A673 (cell line): ENCODE measurements at places on chromosomes 3 and 15.
A peak's percentile ranks its signal among the peaks of the same experiment; 100 is the strongest.

GRCh38 chr3:111882799-111883198, 23.7 kb downstream of the PHLDB2 start:
- DNase-seq: no peak

DNA sequence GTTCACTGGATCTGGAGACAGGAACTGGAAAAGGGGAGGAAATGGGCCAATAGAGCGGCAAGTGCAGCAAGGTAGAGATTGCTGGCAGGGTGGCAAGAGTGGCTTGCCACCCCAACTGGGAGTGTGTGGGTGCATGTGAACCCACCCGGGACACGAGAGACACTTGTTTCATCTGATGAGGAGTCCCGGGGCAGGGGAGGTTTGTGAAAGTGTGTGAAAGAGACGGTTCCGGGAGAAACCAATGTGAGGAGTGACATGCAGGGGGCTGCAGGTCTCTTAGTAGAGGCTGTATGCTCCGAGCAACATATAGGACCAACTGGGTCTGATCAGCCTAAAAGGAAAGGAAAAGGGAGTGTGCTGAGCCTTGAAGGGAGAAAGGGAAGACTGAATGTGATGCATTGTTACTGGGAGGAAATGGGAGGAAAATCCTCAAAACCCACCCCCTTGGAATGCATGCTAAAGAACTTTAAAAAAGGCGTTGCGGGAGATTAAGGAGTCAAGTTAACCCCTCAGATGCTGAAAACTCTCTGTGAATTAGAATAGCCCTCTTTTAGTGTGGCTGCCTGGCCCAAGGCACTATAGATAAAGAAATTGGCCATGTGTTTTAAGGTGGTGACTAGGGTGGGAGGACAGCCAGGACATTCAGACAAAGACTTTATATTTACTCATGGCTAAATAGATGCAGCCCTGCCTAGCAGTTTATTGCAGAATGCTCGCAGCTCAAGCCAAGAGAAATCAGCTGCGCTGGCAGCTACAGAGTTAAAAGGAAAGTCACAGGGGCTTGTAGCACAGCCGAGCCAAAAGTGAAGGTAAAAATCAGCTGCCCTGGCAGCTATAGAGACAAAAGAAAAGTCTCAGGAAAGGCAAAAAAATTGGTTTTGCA, 9.1 kb upstream of the SLC9C1 start:
- DNase-seq: peak; percentile 52

- no peak for DNase-seq
Measured at GRCh38 chr15:58842713-58843396, 71.8 kb downstream of the MINDY2 start.

DNA sequence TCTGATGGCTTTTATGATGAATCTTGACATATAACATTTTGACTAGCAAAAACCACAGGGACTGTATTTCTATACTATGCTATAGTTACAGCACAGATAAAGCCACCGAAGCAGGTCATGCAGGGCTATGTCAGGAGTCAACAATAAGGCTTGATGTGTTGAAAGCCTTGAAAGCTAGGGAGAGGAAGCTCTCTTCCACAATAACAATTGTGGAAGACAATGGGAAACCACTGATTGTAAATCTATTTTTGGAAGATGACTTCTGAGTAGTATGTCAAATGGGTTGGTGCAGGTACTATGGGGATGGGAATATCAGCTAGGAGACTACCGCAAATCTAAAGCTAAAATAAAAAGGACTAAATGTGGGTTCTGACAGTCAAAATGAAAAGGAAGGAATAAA, 4.0 kb upstream of the AQR start:
- DNase-seq: no peak

DNA sequence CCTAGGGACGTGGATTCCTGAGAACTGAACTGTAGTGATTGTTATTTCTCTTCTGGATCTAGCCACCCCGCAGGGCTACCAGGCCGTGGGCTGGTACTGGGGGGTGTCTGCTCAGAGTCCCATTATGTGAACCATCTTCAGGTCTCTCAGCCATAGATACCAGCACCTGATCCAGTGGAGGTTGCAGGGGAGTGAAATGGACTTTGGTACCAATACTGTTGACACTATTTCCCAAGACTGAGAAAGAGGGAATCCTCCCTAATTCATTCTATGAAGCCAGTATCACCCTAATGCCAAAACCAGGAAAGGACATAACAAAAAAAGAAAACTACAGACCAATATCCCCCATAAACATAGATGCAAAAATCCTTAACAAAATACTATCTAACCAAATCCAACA, 237.0 kb upstream of the AGTR1 start:
- no peak for DNase-seq

DNA sequence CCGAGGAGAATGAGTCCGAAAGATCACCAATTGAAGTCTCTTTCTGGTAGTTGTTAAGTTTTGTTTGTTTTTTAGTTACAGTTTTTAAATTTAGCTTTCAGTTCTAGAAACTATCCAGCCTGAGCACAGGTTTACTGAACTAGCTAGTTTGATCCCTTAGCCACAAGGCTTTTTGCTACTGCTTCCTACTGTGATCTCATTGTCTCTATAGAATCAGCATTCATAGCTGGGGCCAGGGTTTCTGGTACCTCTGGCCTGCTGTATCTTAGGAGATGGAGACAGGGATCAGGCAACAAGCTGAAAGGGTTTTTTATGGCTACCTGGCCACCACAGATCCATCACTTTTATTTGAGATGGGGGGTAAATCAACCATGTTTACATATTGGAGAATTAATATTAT, 37.0 kb downstream of the GOLM2 start:
- DNase-seq: no peak

DNA sequence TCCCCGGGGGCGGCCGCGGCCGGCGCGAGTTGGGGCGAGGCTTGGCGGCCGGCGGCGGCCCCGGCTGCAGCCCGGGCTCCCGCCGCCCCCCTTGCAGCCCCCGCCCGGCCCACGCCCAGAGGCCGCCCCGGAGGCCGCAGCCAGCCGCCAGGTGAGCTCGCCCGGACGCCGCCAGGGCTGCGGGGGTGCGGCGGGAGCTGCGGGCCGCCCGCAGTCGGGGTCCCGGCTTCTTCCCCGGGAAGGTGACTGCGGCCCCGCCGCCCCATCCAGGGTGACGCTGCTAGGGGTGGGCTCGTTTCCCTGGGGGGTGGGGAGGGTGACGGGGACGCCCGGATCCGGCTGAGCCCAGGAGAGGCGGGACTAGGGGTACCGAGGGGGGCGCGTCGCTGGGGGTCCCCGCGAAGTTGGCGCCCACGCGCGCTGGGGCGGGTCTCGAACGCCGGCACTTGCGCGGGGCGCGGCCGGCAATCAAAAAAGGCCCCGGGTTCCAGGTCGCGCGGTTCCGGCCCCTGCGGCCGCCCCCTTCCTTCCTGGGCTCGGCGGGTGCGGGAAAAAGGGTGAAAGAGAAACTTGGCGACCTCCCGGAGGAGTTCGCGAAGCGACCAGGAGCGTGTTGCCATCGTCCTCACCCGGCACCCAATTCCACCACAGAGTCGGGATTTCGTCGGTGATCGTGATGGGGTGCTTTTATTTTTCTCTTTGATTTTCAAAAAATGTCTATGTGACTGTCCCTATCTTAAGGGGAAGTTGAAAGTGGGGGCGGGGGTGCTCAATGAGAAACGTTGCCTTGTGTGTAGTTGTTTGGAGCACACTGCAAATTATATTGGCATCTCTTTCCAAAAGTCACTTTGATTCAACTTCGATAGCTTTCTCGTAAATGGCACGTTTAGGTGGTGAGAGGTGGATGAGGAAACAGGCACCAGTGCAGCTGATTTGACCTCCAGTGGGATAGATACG, 619 bp downstream of the ATXN7 start:
- DNase-seq: peak; percentile 13

DNA sequence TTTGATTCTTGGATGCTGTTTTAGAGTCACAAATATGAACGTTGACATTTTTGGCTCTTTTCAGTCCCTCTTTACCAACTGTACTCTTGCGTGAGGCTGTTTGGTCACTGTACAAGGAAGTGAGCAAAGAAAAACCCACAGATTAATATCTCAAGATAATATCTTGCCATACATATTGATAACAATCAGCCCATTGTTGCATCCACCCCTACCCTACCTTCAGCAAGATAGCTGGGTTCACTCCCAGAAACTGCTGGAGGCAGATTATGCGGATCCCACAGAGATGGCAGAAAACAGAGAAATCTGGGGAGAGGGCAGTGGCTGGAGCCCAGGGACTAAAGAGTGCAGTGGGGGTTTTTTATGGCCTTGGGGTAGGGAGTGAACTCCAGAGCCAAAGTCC, 29.9 kb upstream of the MFSD1 start:
- no peak for DNase-seq

GRCh38 chr15:81242778-81243177, 46.1 kb downstream of the IL16 start:
- DNase-seq: no peak

- no peak for DNase-seq
Measured at GRCh38 chr3:122880624-122881023, 85.8 kb downstream of the SLC49A4 start.

- DNase-seq: no peak
Measured at GRCh38 chr15:46293550-46293949, 658.7 kb downstream of the SQOR start.

- DNase-seq: no peak
Measured at GRCh38 chr3:37161351-37161750, 13.0 kb downstream of the LRRFIP2 start.
